Omental fat pad (tissue), 4 donors: ENCODE measurements at places on chromosomes 11 and 22. TPM values are rescaled to one million over a fixed set of nuclear protein-coding genes. Genes with fewer than 3 reads are reported as not detected.

DNA sequence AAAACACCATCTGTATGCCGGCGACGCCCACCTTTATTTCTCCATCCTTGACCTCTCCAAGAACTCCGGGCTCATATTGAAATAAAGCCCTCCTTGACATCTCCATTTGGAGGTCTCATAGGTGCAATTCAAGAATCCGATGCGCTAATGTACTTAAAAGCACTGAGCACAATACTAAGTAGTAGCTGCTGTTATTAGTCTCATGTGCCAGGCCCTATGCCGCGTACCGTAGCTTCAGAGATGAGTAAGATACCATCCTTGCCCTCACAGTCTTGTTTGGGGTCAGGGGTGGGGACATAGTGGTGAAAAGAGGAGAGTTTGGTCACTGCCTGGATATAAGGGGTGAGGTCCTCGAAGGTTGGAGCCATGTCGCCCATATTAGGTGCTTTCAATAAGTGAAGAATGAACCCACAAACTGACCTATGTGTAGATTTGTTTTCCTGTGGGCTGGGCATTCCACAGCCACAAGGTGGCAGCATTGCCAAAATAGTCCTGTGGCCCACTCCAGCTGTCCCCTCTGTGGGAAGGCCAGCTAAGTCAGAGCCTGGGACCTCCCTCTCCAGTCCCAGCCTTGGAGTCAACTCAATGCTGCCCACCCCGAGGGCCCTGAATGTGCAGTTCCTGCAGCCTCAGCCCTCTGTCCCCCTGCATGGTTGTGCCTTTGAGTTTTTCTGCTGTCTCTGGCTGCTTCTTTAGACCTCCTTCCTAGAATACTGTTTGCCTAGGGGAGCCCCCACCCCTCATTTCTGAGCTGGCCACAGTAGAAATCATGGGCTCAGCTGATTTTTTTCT is 6.5 kb downstream of the DCPS start:
- DNase-seq, result peak; percentile 65

GRCh38 chr22:35330258-35330861 is 30.7 kb downstream of the TOM1 start:
- peak; percentile 83 for DNase-seq

DNA sequence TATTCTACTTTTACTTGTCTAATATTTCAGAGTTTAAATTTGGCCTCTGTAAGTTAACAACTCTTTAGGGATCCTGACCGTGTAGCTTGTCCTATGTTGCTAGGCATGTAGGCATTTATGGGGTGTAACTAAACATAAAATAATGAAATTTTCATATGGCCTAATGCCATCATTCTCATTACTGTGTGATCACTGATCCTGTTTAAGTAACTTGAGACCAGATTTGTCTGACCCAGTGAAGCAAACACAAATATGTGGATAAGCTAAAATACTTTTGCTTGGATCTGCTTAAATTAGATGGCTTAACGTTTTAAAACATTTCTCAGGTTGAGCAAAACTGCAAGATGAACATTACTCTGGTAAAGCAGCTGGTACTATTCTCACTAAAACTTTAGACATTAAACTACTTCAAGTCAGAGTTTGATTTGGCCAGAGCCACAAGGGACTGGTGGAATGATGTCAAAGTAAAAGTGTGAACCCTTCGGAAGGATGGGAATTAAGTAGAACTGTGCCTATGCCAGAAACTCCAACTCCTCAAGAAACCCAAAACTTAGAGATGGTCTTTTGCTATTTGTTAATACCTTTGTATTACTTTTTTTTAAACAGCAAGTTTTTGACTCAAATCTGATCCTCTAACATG is 12.5 kb downstream of the QSER1 start:
- no peak for DNase-seq

DNA sequence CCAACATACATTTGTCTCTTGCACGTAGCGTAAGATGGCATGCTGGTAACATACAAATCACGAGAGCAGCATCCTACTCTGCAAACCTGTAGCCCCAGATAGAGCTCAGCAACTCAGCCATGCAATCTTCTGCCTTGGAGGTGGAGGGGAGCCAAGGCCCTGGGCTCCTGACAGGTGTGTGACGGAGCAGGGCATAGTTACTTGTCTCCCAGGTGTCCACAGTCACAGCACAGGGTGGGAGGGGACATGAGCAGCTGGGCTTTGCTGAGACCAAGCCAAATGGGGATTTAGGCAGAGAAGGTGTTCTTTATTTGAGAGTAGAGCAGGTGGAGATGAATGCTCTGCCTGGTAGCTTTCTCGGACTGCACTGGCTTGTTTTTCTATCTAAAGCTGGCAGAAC is 111.7 kb downstream of the TEAD1 start:
- no peak for DNase-seq

- no peak for DNase-seq
Measured at GRCh38 chr22:38443628-38444521, 11.1 kb downstream of the KCNJ4 start.

DNA sequence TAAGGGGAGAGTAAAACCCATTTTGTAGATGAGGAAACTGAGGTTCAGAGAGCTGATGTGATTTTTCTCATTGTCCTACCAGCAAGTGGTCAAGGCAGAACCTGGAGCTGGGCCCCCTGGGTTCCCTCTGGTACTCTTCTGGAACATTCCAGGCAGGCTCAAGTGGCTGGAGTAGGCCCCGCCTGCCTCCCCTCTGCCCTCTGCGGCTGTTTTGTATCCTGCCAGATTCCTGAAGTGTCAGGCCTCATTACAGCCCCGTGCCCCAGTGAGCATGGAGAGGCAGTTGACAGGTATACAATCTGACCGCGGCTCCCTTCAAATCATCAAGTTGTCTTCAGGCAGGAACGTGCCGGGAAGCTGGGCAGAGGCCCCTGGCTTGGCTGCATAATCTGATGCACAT is 94.6 kb upstream of the CD82 start:
- no peak for DNase-seq

- no peak for DNase-seq
Measured at GRCh38 chr11:104095791-104096190, 59.4 kb downstream of the DDI1 start.

GRCh38 chr22:39360674-39361413 is 11.1 kb downstream of the SYNGR1 start:
- DNase-seq, result no peak

DNA sequence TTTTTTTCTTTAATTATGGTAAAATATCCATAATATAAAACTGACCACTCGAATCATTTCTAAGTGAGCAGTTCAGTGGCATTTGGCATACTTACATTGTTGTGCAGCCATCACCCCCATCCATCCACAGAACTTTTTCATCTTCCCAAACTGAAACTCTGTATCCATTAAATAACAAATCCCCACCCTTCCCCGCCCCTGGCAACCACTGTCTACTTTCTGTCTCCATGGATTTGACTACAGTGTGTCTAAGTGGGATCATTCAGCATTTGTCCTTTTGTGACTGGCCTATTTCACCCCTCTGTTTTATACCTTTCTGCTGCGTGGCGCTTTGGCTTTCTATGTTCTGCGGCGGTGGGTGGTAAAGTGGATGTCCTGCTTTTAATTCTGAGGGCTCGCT is 49.1 kb downstream of the RTN4R start:
- no peak for DNase-seq

DNA sequence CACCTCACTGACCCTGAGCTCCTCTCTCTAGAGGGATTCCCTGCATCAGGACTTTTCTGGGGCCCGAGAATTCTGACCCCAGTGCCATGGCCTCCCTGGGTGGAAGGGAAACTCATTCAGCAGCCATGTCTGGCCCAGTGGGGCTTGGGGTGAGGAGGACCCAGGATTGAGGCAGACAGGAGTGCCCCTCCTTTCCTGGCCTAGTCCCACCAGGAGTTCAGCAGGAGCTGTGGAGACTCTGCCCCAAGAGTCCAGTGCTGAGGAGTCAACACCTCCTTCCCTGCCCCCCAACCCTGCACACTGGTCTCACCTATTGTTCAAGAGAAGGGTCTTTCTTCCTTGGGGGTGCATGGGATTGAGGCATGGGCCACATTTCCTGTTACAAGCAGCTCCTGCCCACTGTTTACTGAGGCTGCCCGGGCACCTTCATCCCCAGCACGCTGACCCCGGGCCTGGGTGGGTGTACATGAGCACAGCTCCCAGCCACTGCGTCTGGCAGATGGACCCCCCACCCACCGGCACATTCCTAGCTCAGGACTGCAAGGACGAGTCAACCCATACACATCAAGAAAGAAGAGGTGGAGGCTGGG is 33.9 kb downstream of the ALX4 start:
- no peak for DNase-seq

DNA sequence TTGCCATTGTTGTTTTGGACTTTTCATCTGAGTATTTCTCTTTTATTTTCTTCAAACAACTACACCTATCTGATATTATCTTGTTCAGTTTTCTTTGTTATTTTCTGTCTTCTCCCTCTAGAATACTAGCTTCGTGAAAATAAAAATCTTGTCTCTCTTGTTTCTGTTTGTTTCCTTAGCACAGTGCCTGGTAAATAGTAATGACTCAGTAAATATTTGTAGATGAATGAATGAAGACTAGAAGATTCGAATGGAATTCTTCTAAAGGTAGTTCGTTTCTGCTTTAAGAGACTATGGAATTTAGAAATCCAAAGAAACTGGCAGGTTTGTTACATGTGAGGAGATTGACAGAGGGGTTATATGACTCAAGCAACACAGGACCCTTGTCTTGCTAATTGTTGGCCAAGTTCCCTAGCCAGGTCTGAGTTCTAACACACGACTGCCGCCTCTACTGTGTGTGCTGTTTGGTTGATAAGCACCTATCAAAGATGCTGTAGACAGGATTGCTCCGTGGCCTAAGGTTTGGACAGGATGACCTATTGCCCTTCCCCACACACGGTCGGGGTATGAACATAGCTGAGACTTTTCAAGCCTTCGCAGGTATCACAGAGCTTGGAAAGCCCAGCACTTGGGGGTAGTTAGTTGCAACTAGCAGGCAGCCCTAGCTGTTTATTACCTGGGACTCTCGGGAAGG is 831 bp upstream of the TMEM135 start:
- no peak for DNase-seq

- DNase-seq, result no peak
Measured at GRCh38 chr11:72075109-72075508, 5.2 kb downstream of the NUMA1 start.

- no peak for DNase-seq
Measured at GRCh38 chr22:46763051-46763705, 728 bp downstream of the TBC1D22A start.

- DNase-seq, result no peak
Measured at GRCh38 chr11:107830915-107831540, 27.6 kb downstream of the SLC35F2 start.

- DNase-seq, result no peak
Measured at GRCh38 chr11:122025757-122026156, 90.3 kb downstream of the BLID start.

- no peak for DNase-seq
Measured at GRCh38 chr11:71293961-71294782, 41.8 kb upstream of the SHANK2 start.

- DNase-seq, result no peak
Measured at GRCh38 chr11:117337076-117337475, 9.4 kb downstream of the CEP164 start.

DNA sequence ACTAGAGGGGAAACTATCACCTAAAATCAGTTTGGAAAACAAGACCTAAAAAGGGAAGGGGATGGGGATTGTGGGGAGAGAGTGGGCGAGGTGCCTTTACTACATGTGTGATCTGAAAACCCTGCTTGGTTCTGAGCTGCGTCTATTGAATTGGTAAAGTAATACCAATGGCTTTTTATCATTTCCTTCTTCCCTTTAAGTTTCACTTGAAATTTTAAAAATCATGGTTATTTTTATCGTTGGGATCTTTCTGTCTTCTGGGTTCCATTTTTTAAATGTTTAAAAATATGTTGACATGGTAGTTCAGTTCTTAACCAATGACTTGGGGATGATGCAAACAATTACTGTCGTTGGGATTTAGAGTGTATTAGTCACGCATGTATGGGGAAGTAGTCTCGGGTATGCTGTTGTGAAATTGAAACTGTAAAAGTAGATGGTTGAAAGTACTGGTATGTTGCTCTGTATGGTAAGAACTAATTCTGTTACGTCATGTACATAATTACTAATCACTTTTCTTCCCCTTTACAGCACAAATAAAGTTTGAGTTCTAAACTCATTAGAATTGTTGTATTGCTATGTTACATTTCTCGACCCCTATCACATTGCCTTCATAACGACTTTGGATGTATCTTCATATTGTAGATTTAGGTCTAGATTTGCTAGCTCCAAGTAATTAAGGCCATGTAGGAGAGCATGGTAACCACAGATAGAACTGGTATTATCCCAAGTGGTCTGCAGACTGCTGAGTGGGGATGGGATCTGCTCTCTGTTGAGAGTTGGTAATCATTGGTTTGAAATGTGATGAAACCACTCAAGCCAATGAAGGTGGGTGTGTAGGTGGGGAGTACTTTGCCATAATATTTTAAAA is 3.6 kb downstream of the NEAT1 start:
- DNase-seq, result no peak

DNA sequence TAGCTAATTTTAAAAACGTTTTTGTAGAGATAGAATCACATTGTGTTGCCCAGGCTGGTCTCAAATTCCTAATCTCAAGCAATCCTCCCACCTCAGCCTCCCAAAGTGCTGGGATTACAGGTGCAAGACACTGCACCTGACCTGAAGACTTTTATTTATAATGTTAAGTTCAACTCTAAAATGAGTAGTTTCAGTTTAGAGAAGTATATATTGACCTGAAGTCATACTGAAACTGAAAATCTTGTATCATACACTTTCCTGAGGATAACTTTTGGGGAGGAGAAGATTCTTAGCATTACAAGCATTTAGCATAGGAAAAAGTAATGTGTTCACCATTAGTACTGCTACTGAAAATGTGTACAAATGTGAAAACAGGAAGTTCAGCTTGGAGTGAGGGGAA is 249.3 kb downstream of the CASP12 start:
- no peak for DNase-seq

DNA sequence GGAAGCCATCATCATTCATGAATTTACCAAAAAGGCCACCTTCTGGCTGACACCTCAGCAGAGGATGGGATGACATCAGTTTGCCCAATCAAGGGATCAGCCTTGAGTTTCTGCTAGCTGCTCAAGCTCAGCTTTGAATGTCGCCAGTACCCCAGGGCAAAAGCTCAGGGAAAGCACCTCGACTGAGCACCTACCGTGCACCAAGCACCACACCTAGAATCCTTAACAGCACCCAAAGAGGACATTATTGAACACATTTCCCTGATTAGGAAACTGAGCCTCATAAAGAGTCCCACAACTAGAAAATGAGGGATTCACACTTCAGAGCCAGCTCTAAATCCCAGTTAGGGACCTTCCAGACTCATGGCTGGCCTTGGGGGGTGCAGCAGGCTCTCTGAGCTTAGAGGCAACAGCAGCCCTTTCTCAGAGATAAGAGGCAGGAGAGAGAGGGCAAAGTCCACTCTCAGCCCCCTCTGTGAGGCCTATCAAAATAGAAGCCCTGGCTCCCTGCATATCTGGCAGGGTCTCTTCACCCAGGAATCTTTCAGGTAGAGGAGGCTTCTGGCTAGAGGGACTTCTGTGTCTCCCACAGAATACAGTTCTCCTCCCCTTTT is 13.4 kb upstream of the DAGLA start:
- DNase-seq, result no peak

The CLMP gene
- 172 TPM for total RNA-seq

The OR5A1 gene
- not detected for total RNA-seq

The PDE2A gene
- 97.4 TPM for total RNA-seq

The CASP1 gene
- 28.4 TPM for total RNA-seq

The HIC2 gene
- 9.2 TPM for total RNA-seq

The LGR4 gene
- total RNA-seq, result 29.6 TPM

The SBF1 gene
- total RNA-seq, result 41.3 TPM

The C11orf21 gene
- 1.1 TPM for total RNA-seq

The SCGB1D2 gene
- not detected for total RNA-seq

The PTDSS2 gene
- 33.0 TPM for total RNA-seq

The SMIM38 gene
- total RNA-seq, result 1.6 TPM

The USH1C gene
- total RNA-seq, result not detected

The TRIM48 gene
- not detected for total RNA-seq

The MFRP gene
- total RNA-seq, result not detected

The CYP2D6 gene
- 0.38 TPM for total RNA-seq
